ENCODE measurements at places on chromosomes 7 and 10.

GRCh38 chr10:12724807-12725579 lies 276.5 kb downstream of the CCDC3 start:
- DNase-seq = no peak

DNA sequence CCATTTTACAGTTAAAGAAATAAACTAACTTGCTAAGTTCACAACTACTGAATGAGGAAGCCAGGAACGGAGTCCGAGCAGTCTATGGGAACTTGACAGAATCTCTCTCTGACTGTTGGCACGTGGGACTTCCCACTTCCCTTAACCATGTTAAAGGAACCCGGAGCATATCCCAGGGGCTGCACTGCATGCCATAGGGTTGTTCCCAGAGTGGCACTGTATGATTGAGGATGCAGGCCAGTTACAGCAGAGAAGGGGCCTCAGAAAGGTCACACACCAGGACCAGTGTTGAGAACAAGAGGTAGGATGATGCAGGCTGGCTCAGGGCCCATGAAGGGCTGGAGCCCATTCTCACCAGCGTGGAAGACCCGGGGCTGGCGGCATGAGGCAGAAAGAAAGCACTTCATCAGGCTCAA lies 201.8 kb downstream of the NSUN6 start:
- DNase-seq = no peak

GRCh38 chr7:73442903-73443500 lies 9.4 kb downstream of the FZD9 start:
- no peak for DNase-seq

DNA sequence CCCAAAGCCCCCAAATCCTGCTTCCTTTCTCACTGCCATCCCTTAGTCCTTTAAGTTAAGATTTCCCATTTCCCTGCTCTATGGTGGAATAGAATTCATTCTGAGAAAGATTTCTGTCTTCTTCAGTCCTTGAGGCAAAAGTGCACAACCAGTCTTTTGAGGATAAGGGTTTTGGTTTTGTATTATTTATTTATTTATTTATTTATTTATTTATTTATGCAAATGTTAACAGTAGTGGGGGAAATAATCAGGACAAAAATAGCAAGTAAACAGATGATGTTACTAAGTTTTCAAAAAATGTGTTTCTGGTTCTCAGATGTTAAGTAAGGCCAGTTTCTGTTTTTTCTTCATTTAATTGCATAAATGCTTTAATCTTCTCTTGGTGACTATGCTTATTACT lies 84.2 kb downstream of the GLCCI1 start:
- DNase-seq = no peak

GRCh38 chr7:34425631-34426384 lies 232.2 kb upstream of the NPSR1 start:
- DNase-seq = no peak

- DNase-seq = no peak
These were observed 16.5 kb downstream of the CREB3L2 start for GRCh38 chr7:137985253-137985896.

DNA sequence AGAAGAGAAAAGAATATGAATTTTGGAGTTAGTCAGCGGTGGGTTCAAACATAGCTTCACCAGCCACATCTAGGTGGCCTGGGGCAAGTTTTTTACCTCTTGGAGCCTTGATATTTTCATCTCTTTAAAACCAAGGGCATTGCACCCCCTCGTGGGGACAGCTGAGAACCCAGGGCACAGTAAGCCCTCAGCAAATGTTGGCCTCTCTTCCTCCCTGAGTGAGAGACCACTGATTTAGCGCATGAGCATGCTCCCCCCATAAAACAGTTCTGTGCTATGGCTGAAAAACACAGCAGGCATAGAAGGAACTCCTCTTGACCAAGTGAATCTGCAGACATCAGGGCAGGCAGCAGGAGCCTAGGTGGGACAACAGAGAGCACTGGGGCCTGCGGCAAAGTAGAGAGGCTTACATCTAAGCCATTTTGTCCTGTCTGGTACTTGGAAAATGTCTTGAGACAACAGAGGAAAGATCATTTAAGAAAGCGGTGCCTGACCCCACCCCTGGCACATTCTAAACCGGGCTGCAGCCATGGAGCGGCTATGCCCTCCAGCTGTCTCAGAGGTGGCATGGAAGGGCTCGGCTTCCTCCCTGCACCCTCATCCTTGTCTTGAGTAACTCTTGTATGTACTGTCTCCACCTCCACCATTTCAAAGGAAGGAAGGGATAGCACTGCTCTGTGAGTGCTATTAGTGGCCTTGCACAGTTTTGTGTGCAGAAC lies 94.7 kb downstream of the ARHGAP22 start:
- DNase-seq = no peak

DNA sequence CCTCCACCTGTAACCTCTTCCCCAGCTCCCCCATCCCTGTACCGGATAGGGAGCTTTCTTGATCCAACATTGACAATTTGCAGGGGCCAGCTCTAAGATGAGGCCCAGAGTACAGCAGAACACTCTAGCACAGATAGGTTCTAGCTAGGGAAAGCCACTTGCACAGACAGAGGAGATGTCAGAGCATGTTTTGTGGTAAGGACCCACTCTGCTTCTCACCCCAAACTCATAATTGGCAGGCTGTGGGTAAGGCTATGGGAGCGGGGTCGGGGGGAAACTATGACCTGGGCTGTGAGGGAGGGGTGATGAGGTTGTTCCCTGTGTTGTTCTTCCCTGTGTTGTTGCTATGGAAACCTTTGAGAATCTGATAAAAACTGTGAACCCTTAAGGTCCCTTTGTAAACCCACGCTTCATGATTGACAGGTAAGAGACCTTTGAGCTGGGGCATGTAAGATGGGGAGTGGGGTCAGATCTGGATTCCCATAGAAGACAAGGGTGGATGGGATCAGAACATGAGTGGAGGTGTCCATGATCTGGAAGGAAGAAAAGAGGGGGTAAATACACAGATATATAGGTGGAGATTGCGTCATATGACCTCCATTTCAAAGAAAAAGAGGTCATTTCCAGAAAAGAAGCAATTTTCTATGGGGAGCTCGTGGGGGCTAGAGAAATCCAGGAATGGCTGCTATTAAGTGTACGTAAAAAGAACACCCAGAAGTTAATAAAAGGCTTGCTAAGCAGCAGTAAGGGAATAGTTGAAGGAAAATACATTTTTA lies 4.0 kb downstream of the CALD1 start:
- DNase-seq = no peak

- no peak for DNase-seq
These were observed 144.6 kb upstream of the COL1A2 start for GRCh38 chr7:94250124-94250523.

DNA sequence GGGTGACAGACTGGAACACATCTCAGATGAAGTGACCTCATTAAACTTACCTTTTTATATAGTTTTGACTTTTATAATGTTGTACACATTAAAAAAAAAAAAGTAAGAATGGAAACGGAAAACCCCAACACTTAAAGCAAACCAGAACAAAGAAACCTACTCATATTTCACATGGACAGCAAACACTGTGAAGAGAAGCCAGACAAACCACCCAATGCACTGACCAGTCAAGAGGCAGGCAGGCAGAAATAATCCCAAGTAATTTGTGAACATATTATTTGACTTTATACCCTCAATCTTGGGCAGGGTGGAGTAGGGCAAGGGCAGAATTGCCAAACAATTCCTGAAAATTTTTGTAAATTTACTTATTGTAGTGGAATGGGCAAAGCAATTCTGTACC lies 39.8 kb downstream of the WAPL start:
- DNase-seq = no peak

- no peak for DNase-seq
These were observed 123.8 kb downstream of the IPMK start for GRCh38 chr10:58143944-58144343.

DNA sequence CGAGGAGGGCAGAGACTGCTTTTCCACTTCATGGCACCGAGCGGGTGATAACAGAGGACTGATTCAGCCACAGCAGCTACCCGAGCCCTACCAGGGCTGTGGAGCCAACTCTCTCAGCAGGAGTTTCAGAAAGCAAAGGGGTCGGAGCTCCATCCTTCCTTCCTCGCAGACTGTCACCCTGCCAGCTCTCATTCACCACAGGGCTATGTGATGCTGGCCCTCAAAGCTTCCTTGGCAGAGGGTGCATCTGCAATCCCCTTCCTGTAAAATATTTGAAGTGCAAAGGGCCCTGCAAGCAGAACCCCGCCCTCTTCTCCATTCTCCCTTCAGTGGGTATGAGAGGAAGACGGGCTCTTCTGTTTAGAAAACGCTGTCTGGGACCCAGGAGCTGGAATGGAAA lies 105.3 kb upstream of the LYZL2 start:
- no peak for DNase-seq

DNA sequence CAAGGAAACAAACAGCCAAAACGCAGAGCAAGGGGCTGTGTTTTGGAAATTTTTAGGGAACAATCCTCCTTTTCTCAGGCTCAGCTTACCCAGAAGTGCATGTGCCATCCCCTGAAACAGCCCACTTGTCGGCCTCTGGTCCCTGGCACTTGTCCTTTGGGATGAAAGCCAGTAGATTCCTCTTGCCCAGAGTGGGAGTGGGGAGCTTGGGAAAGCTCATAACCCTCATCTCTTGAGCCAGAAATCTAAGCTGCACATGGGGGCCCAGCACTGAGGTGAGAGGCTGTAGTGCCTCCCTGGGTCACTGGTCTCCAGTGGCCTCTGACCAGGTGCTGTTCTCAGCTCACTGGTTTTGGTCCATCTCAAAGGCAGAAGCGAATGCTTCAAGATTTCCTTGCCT lies 150.3 kb downstream of the RNF216 start:
- DNase-seq = no peak

GRCh38 chr10:124991835-124992234 lies 49.9 kb downstream of the ZRANB1 start:
- DNase-seq = no peak

DNA sequence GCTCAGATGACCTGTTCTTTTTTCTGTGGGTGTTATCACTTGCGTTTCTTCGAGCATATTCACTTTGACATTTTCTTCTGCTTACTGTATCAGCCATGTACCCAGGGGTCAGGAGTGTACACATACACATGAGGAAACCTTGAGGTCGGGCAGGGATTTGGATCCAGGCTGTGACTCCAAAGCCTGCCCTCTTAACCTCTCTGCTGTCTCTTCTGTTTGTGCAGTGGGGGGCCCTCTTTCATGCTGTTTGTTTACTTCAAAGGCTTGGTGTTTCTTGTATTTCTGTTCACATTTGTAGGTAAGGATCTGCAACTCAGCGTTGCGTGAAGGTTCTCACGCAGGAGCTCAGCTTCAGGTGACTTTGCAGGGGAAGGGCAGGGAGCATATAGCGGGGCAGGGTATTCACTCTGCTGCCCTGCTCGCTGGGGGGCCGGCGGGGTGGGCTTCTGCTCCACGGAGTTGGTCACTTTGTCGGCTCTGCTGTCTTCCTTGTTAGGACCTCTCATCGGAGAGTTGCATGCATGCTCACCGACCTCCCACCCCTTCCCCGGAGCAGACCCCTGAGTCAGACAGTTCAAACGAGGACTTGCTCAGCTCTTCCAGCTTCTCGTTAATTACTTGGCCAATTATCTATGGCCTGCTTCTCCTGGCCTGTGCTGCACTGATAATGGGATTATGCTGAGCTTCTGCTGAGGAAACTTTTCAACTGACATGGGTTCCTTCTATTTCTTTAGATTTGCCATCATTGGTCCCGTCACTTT lies 77.5 kb downstream of the SDK1 start:
- DNase-seq = no peak

GRCh38 chr10:43284341-43284910 lies 17.6 kb upstream of the RASGEF1A start:
- DNase-seq = no peak

DNA sequence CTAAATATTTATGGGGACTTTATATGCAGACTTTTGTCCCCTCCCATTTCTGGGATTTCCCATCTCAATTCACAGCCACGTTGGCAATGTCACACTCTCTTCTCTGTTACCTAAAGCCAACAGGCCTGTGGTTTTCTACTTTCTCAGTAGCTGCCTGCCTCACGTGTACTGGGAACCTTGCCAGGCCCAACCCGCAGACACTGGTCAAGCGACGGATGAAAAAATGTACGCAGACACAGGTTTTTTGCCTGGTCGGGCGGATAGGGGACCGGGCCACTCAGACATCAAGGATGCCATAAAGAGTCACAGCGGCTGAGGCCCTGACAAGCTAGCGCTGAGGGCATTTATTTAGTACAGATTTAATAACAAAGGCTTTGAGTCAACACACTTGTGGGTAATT lies 204.4 kb upstream of the DPP6 start:
- DNase-seq = no peak

GRCh38 chr10:26486990-26487850 lies 49.1 kb downstream of the APBB1IP start:
- DNase-seq = peak; percentile 38

- DNase-seq = no peak
These were observed 1454.1 kb downstream of the GATA3 start for GRCh38 chr10:9508606-9509005.

GRCh38 chr10:121669028-121669374 lies 70.8 kb upstream of the FGFR2 start:
- no peak for DNase-seq

GRCh38 chr7:102286237-102287110 lies at the start of gene SH2B2:
TSS of gene SH2B2 (plus strand) at chr7:102286868. CDS start at chr7:102300551, 13,683 bp downstream.
- DNase-seq = no peak

DNA sequence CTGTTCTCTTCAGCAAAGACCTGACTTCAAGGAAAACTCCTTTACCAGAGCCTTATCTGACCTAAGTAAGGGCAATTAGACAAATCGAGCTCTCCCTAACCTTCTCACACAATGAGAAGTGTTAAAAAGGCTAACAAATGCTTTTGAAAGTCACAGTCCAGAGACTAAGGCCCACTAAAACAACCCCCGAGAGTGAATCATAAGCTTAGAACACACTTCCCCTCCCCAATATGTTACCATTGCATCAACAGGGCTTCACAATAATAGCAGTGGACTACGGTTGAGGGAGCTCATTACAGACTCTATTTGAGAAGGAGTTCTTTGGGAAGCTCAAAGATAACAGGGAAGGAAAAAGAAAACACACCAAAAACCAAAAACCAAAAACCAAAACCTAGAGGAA lies 28.6 kb upstream of the ZEB1 start:
- no peak for DNase-seq

- DNase-seq = no peak
These were observed 21.9 kb upstream of the DPYSL4 start for GRCh38 chr10:132164761-132165278.

GRCh38 chr10:126250045-126250444 lies 138.2 kb downstream of the ADAM12 start:
- no peak for DNase-seq

GRCh38 chr7:74083117-74083876 lies at the start of gene LIMK1:
TSS of gene LIMK1 (plus strand) at chr7:74083804. CDS start at chr7:74083991, 187 bp downstream.
- peak; percentile 70 for DNase-seq

All from stimulated activated CD8-positive, alpha-beta memory T cell treated with anti-CD3 and anti-CD28 coated beads, Interleukin-7, amount 100 ng/mL, for 1 hour (primary cell).